ENCODE measurements at places on chromosomes 13 and 19.

- no peak for DNase-seq
These were observed 391.5 kb upstream of the DACH1 start for GRCh38 chr13:72258340-72258981.

DNA sequence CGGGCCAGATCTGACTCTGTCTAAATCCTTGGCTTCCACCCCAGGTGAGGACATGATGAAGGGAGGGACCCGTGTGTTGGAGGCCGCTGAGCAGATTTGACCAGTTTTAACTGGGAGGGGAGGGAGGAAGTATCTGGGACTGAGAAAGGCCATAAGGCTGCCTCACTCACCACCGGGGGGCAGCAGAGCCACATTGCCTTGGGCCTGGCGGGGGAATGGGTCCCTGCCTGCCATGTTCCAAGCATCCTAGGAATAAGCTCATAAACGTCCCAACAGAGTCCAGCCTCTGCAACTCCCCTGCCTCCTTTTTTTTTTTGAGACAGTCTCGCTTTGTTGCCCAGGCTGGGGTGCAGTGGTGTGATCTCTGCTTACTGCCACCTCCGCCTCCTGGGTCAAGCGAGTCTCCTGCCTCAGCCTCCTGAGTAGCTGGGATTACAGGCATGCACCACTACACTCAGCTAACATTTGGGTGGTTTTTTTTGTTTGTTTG lies 15.5 kb downstream of the MAST3 start:
- peak; percentile 61 for DNase-seq

- DNase-seq = no peak
These were observed 467.2 kb downstream of the ITGBL1 start for GRCh38 chr13:101919541-101920181.

- DNase-seq = no peak
These were observed 232.0 kb downstream of the B3GLCT start for GRCh38 chr13:31431722-31432137.

DNA sequence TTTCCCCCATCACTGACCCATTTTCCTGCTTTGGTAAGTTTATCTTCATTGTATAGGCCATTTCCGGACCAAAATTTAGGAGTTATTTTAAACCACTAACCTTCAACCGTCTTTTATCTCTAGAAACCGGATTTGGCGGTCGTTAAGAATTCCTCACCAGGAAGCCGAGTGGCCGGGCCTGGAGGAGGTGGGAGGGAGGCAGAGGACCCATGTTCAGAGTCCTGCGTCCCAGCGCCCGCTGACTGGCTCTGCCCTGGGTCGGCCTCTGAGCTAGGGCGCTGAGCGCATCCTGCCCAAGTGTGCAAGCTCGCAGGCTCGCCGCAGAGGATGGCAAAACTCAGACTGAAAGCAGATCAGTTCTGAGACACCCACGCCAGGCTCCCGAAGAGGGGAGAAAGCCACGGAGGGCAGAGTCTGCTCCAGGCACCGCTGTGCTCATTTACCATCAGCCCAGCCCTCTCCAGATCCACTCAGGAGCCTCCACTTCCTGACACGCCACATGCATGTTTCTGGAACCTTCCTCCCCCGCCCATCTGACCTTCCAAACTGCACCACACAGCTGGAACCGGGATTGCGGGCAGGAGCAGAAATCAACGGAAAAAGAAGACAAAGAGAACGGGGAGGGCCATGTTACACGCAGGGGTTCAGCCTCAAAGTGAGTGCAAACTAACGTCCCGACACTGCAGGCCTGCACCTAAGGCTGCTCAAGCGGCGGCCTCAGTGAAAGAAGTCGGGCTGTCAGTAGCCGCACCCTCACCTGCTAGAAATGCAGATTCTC lies 8.3 kb downstream of the COL4A1 start:
- DNase-seq = no peak

- DNase-seq = no peak
These were observed 302.6 kb downstream of the SPRY2 start for GRCh38 chr13:80038371-80038770.

DNA sequence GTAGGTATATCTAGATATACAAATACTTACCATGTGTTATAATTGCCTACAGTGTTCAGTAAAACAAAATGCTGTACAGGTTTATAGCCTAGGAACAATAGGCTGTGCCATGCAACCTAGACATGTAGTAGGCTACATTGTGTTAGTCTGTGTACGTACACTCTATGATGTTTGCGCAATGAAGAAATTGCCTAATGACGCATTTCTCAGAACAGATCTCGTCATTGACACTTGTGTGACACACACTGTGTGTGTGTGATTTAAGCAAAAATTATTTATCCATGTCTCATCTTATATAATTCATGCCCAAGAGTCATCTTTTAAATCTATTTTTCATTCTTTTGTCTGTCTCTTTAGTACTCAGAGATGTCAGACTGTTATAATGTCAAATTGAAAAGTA lies 1888.8 kb upstream of the PCDH20 start:
- DNase-seq = no peak

GRCh38 chr13:98223741-98224140 lies 46.7 kb upstream of the RNF113B start:
- no peak for DNase-seq

DNA sequence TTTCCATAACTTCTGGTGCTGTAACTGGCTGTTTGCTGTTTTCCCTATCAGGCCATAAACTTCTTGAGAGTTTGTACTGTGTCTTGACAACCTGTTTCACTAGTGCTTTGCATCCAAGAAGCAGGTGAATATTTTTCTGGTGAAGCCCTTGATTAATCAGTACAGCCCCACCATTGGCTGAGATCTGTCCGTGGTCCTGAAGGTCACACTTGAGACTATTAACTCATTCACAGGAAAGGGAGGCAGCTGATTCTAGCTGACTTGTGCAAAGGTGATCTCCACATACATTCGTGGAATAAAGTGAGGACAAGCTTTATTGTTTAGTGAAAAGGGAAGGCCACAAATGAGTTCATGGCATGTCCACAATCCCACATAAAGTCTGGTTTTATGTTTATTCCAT lies 61.4 kb upstream of the ZNF835 start:
- DNase-seq = no peak

- DNase-seq = no peak
These were observed 28.1 kb downstream of the BRD4 start for GRCh38 chr19:15304140-15304705.

GRCh38 chr13:52786766-52787165 lies 47.1 kb upstream of the CNMD start:
- no peak for DNase-seq

- DNase-seq = no peak
These were observed 148.7 kb downstream of the COL4A1 start for GRCh38 chr13:110158226-110158625.

- no peak for DNase-seq
These were observed 8.0 kb downstream of the RNASEH2B start for GRCh38 chr13:50917572-50917971.

- DNase-seq = no peak
These were observed 5.8 kb downstream of the PLPPR3 start for GRCh38 chr19:815775-816499.

- no peak for DNase-seq
These were observed 260.8 kb downstream of the PCDH9 start for GRCh38 chr13:66969291-66969690.

- no peak for DNase-seq
These were observed 267.1 kb upstream of the TMTC4 start for GRCh38 chr13:100941377-100942368.

- DNase-seq = no peak
These were observed 20.2 kb downstream of the AP1M1 start for GRCh38 chr19:16217716-16218451.

DNA sequence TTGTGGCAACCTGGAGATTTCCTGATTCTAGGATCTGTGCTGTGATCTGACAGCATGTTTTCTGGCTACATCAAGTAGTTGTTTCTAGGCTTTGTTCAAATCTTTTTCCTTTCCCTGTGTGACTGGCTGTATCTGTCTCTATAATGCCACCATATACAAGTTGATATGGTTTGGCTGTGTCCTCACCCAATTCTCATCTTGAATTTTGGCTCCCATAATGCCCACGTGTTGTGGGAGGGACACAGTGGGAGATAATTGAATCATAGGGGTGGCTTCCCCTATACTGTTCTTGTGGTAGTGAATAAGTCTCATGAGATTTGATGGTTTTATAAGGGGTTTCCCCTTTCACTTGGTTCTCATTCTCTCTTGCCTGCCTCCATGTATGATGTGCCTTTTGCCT lies 24.6 kb upstream of the CLDN10 start:
- no peak for DNase-seq

DNA sequence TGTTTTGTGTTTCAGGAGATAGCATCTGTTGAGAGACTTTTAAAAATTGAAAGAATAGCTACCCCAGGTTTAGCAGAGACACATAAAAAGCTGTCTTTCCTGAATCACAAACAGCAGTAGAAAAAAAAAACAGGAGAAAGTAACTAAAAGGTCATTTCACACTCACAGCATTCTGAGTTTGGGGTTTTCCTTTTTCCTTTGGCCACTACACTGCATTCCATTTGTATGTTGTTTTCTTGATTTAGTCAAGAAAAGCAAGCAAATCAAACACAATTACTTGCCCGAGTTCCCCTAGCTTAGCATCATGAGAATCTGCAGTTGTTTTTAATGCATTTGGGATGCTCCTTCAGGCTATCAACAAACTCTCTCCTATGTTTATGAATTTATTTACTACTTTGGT lies 161.0 kb downstream of the KCTD12 start:
- DNase-seq = no peak

DNA sequence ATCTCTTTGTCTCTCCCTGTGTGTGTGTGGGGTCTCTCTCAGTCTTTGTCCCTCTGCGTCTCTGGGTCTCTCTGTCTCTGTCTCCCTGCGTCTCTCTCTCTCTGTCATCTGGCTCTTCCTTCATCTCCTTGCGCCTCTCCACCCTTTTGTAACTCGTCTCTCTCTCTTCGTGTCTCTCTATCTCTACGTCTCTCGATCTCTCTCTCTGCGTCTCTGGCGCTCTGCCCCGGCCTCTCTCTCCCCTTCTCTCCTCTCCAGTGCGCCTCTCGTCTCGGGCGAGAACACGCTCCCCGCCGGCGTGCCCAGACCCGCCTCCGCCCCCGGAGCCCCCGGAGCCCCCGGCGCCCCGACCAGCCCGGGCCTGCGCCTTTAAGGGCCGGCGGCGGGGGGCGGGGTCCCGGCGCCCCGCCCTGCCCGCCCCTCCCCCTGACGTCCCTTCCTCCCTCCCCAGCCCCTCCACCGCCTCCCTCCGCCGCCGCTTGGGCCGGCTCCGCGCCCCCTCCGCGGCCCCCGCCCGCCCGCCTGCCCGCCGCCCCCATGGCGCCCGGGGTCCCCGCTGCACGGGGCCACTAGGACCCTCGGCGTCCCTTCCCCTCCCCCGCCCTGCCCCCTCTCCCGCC lies at the start of gene MARK4:
Gene MARK4 (plus strand): TSS at position 440 of the 620 bp plus-strand sequence. CDS start 318 bp downstream, outside the sequence.
- peak; percentile 41 for DNase-seq

- no peak for DNase-seq
These were observed 375.7 kb downstream of the FOXO1 start for GRCh38 chr13:40290758-40291157.

DNA sequence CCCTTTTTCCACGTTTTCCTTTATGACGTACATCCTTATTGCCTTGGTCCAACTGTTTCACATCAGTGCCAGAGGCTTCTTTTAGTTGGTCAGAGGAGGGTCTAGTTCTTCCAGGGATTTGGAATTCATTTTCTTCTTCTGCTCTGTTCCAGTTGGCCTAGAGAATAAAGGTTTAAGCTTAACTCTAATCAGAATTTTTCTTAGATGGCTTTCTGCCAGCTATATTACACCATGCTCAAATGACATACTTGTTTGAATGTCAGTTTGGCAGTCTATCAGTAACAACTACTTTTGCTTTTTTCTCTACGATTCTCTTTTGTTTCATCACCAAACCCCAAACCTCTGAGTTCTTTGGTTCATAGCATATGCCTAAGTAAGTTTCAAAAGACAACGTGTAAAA lies 16.8 kb downstream of the SPART start:
- no peak for DNase-seq

- no peak for DNase-seq
These were observed 32.8 kb downstream of the COG6 start for GRCh38 chr13:39688278-39688677.

DNA sequence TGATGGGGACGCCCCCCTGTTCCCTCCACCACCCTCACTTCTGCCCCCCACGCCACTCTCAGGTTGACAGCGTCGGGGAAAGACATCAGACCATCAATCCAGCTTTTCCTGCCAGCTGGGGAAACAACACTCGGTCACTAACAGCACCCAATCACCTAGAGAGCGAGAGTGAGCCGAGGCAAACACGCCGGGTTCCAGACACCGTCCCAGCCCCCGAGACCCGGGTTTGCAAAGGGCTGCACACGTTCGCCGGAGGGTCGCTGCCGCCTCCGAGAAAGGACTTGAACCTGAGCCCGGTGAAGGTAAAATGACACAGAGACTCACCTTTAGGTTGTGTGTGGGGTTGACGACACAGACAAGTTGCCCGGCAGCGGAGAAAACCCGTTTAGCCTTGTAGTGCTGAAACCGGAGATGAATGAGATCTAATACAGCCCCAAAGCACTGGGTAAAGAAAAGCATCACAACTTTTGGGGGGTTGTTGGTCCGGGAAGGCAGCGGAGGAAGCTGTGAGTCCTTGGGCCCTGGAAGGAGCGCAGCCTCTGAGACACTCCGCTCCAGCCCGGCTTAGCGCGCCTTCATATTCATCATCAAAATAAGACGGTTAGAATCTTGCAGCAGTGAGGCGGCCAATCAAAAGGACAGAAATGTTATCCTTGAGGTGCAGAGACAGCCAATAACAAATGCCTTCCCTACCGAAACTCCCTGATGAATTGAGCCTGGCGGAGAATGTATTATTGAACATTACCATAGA lies at the start of gene SIAH3:
Gene SIAH3 (minus strand): TSS at position 583 of the 751 bp plus-strand sequence. CDS start 124 bp downstream, at position 459.
- DNase-seq = peak; percentile 17

- no peak for DNase-seq
These were observed 19.7 kb upstream of the CEACAM3 start for GRCh38 chr19:41776700-41777099.

- DNase-seq = no peak
These were observed 5.4 kb upstream of the CDC37 start for GRCh38 chr19:10408511-10409283.

- no peak for DNase-seq
These were observed 665.6 kb downstream of the SLITRK1 start for GRCh38 chr13:83216479-83217245.

GRCh38 chr19:48203794-48204628 lies 33.5 kb downstream of the ZSWIM9 start:
- peak; percentile 81 for DNase-seq

DNA sequence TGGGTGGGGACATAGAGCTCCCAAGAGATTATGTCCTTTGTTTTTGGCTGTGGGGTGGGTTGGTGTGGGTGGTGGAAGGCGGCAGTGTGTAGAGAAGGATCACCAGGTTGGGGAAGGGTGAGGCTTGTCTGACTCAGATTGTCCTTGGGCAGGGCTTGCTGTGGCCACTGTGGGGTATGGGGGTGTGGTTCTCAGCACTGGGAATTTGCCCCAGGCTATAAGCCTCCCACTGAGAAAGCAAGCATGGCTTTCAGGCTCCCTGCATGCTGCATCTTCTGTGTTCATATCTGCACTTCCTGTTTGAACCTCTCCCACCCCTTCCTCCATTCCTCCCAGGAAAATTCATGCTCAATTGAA lies 34.9 kb downstream of the DNAJC15 start:
- DNase-seq = no peak

DNA sequence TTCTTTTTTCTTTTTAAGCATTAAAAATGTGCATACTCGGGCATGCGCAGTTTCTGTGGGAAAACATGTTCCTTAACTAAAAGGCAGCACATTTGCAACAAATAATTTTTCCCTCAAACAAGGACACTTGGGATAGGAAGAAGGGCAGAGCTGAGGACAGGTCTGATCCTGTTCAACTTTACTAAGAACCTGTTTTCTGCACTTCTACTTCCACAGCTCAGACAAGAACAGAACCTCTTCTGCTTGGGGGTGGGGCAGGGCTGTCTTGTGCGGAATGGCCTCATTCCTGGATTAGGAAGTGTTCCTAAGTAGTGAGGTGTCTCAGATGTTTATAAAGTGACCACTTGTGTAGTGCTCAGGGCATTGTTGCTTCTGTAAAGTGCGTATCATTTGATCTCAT lies 18.3 kb downstream of the SAFB start:
- no peak for DNase-seq

Measured in stimulated activated naive CD4-positive, alpha-beta T cell (primary cell).